ENCODE measurements at places on chromosomes 5 and 9.

GRCh38 chr5:113044776-113045465 lies 68.3 kb downstream of the DCP2 start:
- H3K27me3 ChIP-seq: no peaks in the 10 kb centered on the region
- peaks cover 6% of the 10 kb centered on the region for H3K36me3 ChIP-seq
- no peak overlapping the region for H3K4me3 ChIP-seq
- peaks cover 34% of the 10 kb centered on the region for H3K4me1 ChIP-seq
- no peak for DNase-seq

DNA sequence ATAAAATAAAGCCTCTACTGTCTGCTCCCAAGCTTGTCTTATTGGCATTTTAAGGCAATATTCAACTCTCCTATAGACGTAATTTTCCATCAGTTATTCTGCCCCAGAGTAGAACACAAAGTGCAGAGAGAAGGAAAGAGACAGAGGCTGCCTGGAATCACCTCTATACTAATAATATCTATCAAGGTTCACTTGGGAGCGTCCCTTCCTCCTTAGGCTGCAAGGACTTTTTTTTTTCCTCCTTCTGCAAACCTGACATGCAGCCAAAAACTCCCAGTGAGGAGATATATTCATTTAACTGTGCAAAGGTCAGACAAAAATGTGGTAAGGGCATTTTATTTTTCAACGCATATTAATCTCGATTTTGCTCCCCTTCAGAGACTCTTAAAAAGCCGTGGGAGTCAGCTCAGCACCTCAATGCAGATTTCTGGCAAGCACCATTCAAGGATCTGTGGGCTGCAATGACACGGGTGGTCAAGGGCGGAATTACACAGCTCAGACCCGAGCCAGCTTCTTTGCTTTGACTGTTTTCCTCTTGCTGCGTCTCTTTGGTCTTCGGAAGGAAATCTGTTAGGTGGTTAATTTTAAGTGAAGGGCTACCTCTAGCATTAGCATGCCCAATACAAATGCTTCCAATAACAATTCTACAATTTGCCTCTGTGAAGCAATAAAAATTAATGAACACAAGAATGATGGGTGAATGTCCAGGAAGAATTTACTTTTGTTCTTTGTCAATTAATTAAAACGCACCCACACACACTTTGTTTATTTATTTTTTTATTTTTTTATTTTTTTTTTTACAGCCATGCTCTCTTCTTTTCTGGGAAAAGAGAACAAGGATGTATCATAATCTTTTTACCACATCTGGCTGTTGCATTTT lies 587.7 kb upstream of the GRAMD2B start:
- no peak overlapping the region for H3K4me3 ChIP-seq
- peaks cover 9% of the 10 kb centered on the region for H3K4me1 ChIP-seq
- H3K36me3 ChIP-seq: no peaks in the 10 kb centered on the region
- no peak for DNase-seq

GRCh38 chr9:72950875-72951442 lies 1.9 kb downstream of the ALDH1A1 start:
- no peak for DNase-seq
- H3K27ac ChIP-seq: no peak overlapping the region
- no peaks in the 10 kb centered on the region for H3K27me3 ChIP-seq
- H3K4me1 ChIP-seq: no peaks in the 10 kb centered on the region

DNA sequence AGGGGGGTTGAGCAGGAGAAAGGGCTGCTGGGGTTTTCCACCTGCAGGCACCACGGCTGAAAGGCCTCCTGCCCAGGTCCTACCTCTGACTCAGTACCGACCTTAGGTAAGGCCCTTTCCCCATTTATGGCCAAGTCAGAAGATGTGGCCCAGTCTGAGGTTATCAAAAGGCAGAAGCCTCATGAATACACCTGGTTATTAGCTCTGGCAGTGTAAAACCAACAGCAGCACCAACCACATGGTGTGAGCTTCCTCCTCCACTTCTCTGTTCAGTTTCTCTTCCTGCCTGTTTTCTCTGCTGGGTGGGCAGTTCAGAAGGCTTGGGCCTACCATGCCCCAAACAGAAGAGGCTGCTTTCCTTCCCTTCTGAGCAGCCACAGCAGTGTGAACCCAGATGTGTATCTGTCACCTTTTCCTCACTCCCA lies 86.9 kb downstream of the UGCG start:
- DNase-seq: peak; percentile 63
- peak overlapping the region; percentile 73 for H3K27ac ChIP-seq
- no peak overlapping the region for H3K4me3 ChIP-seq
- H3K36me3 ChIP-seq: no peaks in the 10 kb centered on the region
- H3K27me3 ChIP-seq: no peaks in the 10 kb centered on the region

DNA sequence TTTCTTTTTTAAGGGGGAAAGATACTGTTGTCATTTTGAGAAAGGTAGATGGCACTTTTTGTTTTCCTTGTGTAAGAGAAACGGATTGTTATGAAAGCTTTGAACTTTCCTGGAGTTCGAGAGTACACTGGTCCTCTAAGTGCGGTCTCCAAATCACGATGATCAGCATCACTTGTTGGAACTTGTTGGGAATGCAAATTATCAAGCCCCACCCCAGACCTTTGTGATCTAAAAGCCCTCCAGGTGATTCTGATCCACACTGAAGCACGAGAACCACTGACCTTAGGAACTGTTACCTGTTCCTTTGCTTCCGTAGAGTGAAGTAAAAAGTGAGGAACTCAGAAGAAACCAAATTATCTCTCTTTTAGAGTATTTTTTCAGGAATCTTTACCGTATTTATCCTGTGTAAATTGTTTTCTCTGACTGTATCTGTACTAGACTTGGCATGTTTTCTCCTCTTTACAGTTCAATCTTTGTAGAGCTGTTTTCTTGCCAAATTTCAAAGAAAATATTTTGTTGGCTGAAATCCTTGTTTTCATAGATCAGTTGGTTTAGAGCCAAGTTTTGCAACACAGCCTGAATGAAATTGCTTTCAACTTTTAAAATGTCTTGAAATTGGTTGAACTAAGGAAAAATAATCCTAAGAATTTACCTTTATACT lies 4.0 kb downstream of the MAT2B start:
- no peak overlapping the region for H3K27ac ChIP-seq
- H3K27me3 ChIP-seq: no peaks in the 10 kb centered on the region
- H3K4me3 ChIP-seq: no peak overlapping the region
- peaks cover 12% of the 10 kb centered on the region for H3K4me1 ChIP-seq
- no peak for DNase-seq
- peaks cover 11% of the 10 kb centered on the region for H3K36me3 ChIP-seq

DNA sequence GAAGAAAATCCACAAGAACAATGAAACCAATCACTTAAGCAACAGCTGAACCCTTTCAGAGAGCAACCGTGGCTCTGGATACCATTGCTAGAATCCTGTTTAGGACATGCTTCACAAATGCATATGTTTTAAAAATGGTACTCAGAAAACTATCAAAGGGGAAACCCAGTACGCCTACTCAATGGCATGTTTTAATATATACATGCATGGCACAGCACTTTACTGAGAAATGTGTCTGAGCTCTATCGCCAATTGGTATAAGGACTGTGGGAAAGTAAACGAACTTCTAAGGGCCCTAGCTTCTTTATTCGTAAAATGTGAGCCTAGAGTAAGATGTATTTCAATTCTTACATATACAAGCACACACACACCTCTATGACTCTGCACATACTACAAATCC lies 72.3 kb downstream of the PTBP3 start:
- no peak overlapping the region for H3K4me3 ChIP-seq
- H3K4me1 ChIP-seq: no peaks in the 10 kb centered on the region
- DNase-seq: no peak
- no peak overlapping the region for H3K27ac ChIP-seq
- no peaks in the 10 kb centered on the region for H3K27me3 ChIP-seq

GRCh38 chr9:137479892-137480685 lies 21.0 kb upstream of the NSMF start:
- no peak for DNase-seq
- no peak overlapping the region for H3K27ac ChIP-seq
- H3K36me3 ChIP-seq: no peaks in the 10 kb centered on the region
- no peak overlapping the region for H3K4me3 ChIP-seq
- peaks cover 11% of the 10 kb centered on the region for H3K4me1 ChIP-seq
- H3K27me3 ChIP-seq: peaks cover 9% of the 10 kb centered on the region

DNA sequence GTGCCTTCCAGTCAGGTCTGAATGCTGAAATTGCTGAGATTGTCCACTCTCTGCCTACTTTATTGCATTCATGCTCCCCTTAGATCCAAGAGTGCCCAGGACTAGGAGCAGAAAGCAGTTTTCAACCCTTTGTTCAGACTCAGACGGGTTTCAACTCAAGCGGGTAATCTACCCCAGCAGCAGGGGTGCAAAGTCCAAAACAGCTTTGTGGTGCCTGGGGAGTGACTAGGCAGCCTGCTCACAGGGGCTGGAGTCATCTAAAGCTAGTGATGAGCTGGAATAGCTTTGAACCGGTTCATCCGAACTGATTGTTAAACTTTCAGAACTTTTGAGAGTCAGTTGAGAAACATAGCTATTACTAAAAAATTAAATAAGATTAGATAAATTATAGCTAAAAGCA lies 71.0 kb upstream of the IQGAP2 start:
- H3K36me3 ChIP-seq: no peaks in the 10 kb centered on the region
- peak overlapping the region; percentile 91 for H3K27ac ChIP-seq
- no peaks in the 10 kb centered on the region for H3K27me3 ChIP-seq
- H3K4me1 ChIP-seq: peaks cover 47% of the 10 kb centered on the region

DNA sequence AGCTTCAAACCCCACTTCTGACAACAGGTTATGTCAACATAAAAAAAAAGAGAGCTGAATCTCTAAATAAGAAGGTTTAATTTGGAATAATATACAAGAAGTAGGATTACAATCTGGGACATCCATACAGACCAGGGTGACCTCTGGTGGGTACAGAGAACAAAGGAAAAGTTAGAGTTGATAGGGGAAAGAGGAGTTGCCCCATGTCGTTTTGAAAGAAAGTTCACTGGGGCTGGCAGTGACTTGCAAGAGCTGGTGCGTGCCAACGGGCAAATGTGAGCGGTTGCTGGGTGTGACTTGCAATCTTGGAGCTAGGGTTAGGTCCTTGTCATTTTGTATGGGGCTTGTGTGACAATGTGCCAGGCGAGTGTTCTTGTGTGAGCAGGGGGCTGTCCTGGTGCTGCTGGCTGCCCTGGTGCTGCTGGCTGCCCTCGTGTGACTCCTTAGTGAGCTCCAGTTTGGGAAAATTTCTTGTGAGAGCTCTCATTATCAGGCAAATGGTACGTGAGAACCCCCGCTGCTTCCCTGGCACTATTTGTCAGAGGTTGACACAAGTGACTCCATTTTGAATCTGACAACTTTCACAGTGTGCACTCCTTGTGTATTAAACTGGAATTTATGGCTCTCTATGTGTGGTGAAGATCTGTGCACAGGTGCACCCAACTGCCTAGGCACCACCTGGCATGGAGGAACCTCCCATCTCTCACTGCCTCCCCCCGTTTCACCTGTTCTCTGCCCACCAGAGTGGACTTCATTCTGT lies 69.8 kb downstream of the UBE2QL1 start:
- H3K27ac ChIP-seq: no peak overlapping the region
- no peaks in the 10 kb centered on the region for H3K27me3 ChIP-seq
- no peak for DNase-seq
- no peak overlapping the region for H3K4me3 ChIP-seq
- H3K36me3 ChIP-seq: no peaks in the 10 kb centered on the region

GRCh38 chr9:9846557-9846956 lies 766.2 kb downstream of the PTPRD start:
- H3K27ac ChIP-seq: peak overlapping the region; percentile 83
- H3K27me3 ChIP-seq: no peaks in the 10 kb centered on the region
- H3K4me1 ChIP-seq: peaks cover 19% of the 10 kb centered on the region
- H3K36me3 ChIP-seq: no peaks in the 10 kb centered on the region
- H3K4me3 ChIP-seq: peak overlapping the region; percentile 57

GRCh38 chr5:31964007-31964360 lies 210.1 kb downstream of the GOLPH3 start:
- H3K4me1 ChIP-seq: no peaks in the 10 kb centered on the region
- no peak overlapping the region for H3K27ac ChIP-seq
- H3K27me3 ChIP-seq: no peaks in the 10 kb centered on the region
- no peak overlapping the region for H3K4me3 ChIP-seq

DNA sequence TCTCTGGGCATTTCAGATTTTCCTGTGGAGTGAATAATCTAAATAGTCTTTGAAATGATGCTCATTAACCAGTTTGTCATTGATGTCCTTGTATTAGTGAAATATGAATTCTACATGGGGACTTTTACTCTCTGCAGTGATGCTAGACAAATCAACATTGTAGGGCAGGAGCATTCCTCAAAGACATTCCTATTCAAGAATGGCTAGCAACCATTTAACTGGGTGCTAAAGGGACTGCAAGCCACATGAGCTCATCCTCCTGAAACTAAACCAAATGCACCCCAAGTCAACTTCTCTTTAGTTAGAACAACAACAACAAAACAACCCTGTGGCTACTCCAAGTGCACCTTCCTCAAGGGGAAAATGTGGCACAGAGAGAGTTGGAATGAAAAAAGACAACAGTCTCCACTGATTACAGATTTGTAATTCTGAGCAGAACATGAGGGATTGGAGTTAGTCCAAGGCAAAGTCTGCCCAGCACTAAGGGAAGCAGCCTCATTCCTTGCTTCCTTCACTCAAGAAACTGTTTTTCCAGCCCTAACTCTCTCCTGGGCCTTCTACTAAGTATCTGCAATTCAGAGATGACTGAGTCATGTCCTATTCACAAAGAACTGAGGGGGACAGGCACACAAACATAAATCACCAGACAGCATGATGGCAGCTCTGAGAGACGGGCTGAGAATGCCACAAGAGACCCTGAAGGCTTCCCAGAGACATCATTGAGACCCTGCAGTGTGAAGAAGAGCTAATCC lies 82.0 kb upstream of the WWC1 start:
- no peaks in the 10 kb centered on the region for H3K36me3 ChIP-seq
- DNase-seq: no peak
- no peaks in the 10 kb centered on the region for H3K27me3 ChIP-seq
- no peak overlapping the region for H3K27ac ChIP-seq

- no peak overlapping the region for H3K4me3 ChIP-seq
- no peaks in the 10 kb centered on the region for H3K27me3 ChIP-seq
- no peaks in the 10 kb centered on the region for H3K4me1 ChIP-seq
- no peaks in the 10 kb centered on the region for H3K36me3 ChIP-seq
Measured at GRCh38 chr9:117278471-117279035, 136.3 kb downstream of the ASTN2 start.

DNA sequence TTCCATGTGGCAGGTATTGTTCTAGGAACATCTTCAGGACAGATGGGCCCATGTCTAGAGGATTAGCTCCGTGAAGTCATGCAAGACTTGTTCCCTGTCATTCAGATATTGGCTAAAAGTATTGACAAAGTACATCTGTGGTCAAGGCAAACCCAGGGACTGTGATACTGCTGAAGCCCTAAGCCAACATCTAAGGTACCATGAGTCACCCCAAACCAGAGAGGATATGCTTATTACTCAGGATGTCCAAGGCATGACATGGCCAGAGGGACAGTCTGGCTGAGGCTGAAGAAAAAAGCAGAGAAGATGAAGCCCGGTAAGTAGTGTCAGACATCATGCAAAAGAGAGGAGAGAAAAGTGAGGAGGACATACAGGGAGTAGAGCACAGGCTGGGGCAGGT lies 31.0 kb downstream of the HMHB1 start:
- no peak overlapping the region for H3K4me3 ChIP-seq
- H3K36me3 ChIP-seq: no peaks in the 10 kb centered on the region
- H3K27ac ChIP-seq: no peak overlapping the region
- H3K27me3 ChIP-seq: no peaks in the 10 kb centered on the region
- DNase-seq: no peak
- H3K4me1 ChIP-seq: no peaks in the 10 kb centered on the region

GRCh38 chr9:133571896-133572595 lies 37.1 kb downstream of the FAM163B start:
- no peaks in the 10 kb centered on the region for H3K4me1 ChIP-seq
- H3K27me3 ChIP-seq: peaks cover 95% of the 10 kb centered on the region
- H3K4me3 ChIP-seq: no peak overlapping the region
- no peaks in the 10 kb centered on the region for H3K36me3 ChIP-seq

GRCh38 chr9:92278110-92278509 lies 15.4 kb downstream of the IARS1 start:
- H3K4me3 ChIP-seq: no peak overlapping the region
- no peak overlapping the region for H3K27ac ChIP-seq
- no peaks in the 10 kb centered on the region for H3K4me1 ChIP-seq
- H3K27me3 ChIP-seq: no peaks in the 10 kb centered on the region

All from MM.1S (cell line).